ENCODE measurements at places on chromosomes 6 and 20.

- no peak for DNase-seq
Observed at GRCh38 chr6:154306696-154307095, 49.9 kb downstream of the IPCEF1 start.

DNA sequence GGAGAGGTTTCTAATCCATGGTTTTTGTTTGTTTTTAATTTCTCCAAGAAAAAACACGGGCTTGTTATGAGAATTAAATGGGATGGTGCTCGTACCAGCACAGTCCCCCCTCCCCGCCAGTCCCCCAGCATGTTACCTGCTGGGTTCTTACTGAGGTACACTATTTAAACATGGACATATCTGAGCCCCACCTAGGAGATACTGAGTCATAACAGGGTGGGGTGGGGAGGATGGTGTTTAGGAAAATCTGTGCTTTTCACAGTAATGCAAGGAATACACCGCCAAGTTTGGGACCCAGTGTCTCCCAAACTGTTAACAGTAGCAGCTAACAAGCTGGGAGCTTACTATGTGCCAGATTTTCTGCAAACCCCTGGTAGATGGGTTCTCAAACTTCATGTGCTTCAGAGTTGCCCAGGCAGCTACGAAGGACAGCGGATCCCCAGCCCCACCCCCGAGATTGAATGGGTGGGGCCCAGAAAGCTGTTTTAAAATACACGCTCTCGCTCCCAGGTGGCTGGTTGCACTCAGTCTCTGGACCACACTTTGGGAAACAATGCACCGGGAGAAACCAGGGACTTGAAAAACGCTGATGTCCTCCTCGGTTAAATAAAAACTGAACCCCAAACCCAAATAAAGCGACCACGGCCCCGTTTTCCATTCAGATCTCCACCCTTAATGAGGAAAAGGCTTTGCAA, 995 bp downstream of the ZFP64 start:
- peak; percentile 54 for DNase-seq

- DNase-seq, result no peak
Observed at GRCh38 chr6:2229742-2230141, 15.7 kb downstream of the GMDS start.

DNA sequence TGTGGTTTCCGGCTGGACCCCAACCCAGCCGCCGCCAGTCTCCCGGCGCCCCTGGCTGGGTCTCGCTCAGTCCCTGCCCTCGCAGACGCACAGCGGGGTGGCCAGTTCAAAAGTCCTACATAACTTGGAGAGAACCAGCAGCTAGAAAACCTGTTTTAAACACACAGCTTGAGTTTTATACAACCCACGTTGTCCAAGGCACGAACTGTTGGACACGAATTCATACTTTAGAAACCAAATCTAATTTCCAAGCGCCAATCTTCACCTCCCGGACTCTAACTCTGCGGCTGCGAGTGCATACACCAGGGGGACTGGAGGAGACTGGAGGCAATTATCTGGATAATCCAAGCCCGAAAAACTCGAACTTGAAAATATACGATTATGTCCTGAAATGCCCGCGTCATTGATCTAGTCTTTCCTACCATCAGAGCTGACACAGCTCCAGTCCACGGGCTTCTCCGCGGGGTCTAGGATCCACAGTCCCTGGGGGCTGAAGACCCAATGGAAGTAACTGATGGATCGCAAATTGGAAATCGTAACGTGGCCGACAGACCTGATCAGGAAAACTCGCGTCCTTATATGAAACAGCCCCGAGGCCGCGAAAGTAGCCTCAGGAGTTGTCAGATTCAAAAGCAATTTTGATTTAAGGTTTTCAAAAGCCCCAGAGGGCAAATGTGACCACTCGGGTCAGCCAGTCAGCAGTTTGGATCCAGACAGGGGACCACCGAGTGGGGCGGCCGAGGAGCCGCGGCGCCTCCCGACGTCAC, 843 bp upstream of the HEY2 start:
- no peak for DNase-seq

- DNase-seq, result no peak
Observed at GRCh38 chr6:73612611-73613010, 41.2 kb downstream of the SLC17A5 start.

GRCh38 chr6:34468378-34468892, 2.6 kb downstream of the PACSIN1 start:
- no peak for DNase-seq

- DNase-seq, result no peak
Observed at GRCh38 chr6:111900735-111901134, 27.5 kb upstream of the FYN start.

DNA sequence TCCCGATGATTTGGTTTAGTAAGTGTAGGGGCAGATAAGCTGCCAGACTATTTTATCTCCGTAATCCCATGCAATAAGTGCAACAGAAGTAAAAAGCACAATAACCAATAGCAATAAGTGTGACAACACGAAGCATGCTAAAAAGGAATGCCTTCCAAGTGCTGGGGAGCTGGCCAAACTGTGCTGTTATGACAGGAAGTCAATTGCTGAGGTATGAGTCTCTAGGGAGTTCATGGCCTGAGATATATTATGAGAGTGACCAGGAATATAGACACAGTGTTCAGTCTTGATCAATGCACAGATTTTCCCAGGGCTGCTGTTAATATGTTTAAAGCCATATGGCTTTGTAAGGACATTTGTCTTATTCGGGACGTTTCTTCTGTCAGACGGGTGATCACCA, 10.5 kb upstream of the ANGPT4 start:
- DNase-seq, result no peak

DNA sequence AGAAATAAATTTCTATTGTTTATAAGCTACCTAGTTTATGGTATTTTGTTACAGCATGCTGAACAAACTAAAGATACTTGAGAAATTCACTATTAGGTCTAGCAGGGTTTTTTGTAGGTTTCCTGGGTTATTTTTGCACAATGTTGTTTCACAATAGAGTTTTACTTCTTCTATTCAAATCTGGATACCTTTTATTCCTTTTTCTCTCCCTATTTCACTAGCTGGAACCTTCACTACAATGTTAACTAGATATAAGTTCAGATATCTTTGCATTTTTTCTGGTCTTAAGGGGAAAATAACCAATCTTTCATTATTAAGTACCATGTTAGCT, 237.7 kb upstream of the CITED2 start:
- DNase-seq, result no peak

- no peak for DNase-seq
Observed at GRCh38 chr20:53220482-53221307, 248.5 kb downstream of the TSHZ2 start.

GRCh38 chr6:40671694-40672050, 84.5 kb upstream of the LRFN2 start:
- DNase-seq, result no peak

DNA sequence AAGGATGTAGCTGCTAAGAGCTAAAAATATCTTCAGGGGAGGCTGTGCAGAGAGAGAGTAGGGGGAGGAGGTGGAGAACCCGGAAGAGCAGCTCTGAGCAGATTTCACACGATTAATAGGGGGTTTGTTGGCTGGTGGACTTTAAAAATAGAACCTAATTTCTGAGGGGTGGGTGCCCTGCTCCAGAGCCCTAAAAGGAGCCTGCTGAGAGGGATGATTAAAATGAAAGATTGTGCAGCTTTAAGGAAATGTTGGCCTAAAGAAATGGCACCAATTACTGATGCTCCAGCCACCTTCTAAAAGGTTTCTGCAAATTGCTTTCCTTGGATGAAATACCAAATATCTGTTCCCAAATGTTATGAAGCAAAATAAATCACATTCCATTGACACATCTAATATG, 202.8 kb upstream of the BTBD3 start:
- DNase-seq, result no peak

- DNase-seq, result no peak
Observed at GRCh38 chr20:90651-91050, 3.2 kb downstream of the DEFB125 start.

DNA sequence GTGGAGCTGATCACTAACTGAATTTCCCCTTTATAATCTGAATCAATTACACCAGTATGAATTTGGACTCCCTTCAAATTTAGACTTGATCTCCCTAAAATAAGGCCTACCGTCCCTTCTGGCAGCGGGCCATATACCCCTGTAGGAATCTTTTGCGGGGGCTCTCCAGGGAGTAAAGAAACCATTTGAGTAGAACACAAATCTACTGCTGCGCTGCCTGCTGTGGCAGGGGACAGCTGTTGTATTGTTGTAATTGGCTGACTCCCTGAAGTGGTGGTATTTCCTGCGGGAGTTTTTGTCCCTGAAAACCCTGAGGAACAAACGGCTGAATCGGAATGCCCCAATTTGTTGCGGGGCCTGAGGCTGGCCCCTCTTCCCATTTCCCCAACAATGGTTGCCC, 16.0 kb upstream of the PTCRA start:
- no peak for DNase-seq

- no peak for DNase-seq
Observed at GRCh38 chr20:51093240-51093763, 70.4 kb upstream of the KCNG1 start.

- DNase-seq, result peak; percentile 91
Observed at GRCh38 chr6:34986845-34987246, 97.8 kb downstream of the ANKS1A start.

- DNase-seq, result no peak
Observed at GRCh38 chr20:23823111-23823510, 3.4 kb downstream of the CST2 start.

DNA sequence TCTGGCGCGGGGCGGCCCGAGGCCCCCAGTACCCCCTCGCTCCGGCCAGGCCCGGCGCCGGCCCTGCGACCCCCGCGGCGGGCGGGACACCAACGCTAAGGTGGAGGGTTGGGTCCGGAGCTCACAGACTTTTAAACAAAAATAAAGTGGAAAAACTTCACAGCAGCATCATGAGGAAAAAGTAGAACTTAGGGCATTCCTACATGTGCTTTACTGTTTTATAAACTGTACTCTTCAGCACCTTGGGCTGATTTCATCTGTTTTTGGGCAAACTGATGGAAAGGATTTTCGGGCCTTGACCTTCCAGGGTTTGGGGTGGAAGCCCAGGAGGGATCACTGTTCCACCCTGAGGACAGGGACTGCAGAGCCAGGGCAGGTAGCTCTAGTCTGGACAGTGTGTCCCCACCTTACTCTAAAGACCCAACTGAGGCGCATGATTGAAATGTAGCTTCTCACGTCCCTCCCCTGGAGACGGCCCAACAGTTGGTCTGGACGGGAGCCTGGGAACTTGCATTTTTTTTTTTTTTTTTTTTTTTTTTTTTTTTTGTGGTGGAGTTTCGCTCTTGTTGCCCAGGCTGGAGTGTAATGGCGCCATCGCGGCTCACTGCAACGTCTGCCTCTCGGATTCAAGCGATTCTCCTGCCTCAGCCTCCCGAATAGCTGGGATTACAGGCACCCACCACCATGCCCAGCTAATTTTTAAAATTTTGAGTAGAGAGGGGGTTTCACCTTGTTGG, 740 bp downstream of the NELFCD start:
- DNase-seq, result peak; percentile 34

- peak; percentile 55 for DNase-seq
Observed at GRCh38 chr6:165850434-165851019, 187.5 kb upstream of the PDE10A start.

GRCh38 chr20:19181552-19181951, 30.9 kb upstream of the SLC24A3 start:
- no peak for DNase-seq

- DNase-seq, result no peak
Observed at GRCh38 chr6:147930745-147931144, 411.9 kb upstream of the SASH1 start.

GRCh38 chr6:78611102-78611620, 256.2 kb upstream of the IRAK1BP1 start:
- DNase-seq, result no peak

Data from SK-MEL-5 (cell line).